Activated CD4-positive, alpha-beta T cell treated with anti-CD3 and anti-CD28 coated beads for 1 hour (primary cell): ENCODE measurements at places on chromosomes 4 and X.

GRCh38 chr4:150943126-150943525 is 72.0 kb downstream of the LRBA start:
- DNase-seq: no peak

DNA sequence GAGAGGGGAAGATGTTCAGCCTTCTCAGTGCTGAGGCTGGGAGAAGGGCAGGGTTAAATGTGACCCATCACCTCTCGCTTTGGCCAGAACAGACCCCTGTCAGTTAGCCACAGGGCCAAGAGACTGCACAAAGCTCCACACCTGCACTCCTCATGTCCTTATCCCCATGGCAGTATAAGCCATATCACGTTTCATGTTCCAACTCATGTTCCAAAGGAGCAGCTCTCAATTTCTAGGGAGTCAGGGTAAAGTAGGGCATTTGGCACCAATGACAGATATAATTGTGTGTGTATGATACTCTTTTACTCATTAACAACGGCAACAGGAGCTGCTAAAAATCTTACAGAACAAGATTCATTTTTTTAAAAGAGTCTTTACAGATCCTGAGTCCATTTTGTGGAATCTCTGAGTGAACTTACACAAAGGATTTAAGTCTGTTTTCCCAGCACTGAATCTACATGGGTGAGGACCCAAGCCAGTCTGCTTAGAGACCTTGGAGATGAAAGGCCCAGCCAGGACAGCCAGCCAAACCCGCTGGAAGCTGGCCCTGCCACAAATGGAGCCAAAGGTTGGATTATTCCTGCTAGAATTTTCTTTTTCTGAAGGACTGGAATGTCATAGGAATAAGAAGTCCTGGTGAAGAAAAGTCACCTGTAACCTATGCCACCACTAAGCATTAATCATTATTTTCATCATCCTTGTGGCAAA is 129.1 kb upstream of the SMAD1 start:
- DNase-seq: no peak

- DNase-seq: no peak
Observed at GRCh38 chr4:96164814-96165351, 325.0 kb downstream of the PDHA2 start.

DNA sequence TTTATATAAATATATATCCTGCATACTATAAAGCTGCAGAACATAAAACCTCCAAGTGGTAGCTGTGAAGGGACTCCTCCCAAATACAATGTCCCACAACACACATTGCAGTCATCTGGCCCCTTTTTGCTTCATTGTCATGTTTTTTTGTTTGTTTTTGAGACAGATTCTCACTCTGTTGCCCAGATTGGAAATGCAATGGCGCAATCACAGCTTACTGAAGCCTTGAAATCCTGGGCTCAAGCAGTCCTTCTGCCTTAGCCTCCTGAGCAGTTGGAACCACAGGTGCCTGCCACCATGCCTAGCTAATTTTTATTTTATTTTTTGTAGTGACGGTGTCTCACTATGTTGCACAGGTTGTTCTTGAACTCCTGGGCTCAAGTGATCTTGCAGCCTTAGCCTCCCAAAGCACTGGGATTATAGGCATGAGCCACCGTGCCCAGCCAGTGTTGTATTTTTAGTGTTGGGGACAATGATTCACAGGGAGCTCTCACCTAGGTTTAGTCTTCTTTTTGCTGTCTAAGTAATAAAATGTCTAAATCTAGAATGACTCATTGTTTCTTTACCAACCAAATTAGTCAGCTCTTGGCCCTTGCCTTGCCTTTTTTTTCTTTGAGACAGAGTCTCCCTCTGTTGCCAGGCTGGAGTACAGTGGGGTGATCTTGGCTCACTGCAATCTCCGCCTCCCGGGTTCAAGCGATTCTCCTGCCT is 24.0 kb upstream of the XIAP start:
- no peak for DNase-seq

GRCh38 chrX:119251386-119251785 is 15.3 kb downstream of the PGRMC1 start:
- DNase-seq: no peak

DNA sequence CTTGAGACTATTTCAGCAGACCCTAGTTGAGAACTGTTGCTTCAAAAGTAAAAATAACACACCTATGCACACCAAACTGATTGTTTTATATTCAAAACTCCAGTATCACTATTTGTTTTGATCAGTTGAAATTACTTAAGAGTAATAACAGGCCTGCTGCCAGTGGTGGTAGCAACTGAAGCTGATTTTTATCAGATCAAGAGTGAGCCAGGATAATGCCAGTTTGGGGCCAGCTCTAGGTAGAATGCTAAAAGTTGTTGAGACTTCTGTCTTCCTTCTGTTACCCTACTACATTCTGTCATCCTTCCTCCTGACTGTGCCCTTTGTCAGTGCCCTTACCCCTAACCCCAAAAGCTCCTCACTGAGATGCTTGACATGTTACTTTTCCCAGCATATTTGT is 228.7 kb upstream of the SPRY1 start:
- no peak for DNase-seq

- no peak for DNase-seq
Observed at GRCh38 chr4:38747629-38748028, 35.2 kb downstream of the TLR10 start.

GRCh38 chr4:78799551-78800495 is 23.7 kb downstream of the BMP2K start:
- no peak for DNase-seq

DNA sequence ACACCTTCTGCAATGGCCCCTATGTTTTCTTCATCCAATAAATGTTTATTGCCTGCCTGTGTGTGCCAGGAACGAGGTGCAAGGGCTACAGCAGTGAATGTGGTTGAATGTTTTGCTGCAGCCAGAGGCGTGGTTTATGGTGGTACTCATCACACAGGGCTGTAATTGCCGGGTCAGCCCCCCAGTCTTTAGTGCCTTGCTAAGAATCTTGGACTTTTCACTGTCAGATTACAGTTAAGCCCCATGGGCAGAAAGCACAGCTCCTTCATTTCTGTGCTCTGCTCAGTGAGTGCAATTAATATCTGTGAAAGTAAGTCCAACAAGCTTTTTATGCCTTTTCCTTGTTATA is 67.8 kb downstream of the TAPT1 start:
- DNase-seq: no peak

DNA sequence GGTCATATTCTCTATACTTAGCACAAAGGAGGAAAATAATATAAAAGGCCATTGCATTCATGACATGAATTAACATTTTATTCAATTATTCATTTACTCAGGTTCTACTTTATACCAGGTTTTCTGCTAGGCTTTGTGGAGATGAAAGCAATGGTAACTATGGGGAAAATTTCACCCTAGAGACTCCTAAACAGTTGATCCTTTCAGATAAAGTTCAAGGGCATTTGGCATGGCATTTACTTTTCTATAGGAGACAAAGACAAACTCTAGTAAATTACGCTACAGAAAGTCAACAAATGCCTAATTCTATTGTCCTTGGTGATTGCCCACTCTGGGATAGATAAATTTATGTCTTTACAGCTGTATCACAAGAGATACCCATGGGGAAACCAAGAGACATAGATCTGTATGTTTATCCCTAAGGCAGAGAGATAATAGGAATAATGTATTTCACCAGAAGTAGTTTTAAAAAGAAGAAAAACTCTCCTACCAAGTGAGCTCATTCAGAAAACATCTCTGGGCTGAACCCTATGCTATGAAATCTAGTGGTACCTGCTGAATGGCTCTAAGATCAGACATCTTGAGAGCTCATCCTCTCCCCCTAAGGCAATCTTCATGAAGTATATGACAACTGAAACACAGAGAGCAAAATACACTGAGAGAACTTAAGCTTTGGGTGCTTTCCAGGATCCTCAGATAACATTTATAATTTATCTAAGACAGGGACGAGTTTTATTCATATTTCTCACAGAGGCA is 316.7 kb downstream of the ANTXR2 start:
- no peak for DNase-seq
